Mesothelial cell of epicardium (in vitro differentiated cells): ENCODE measurements at places on chromosomes 7 and 10.

GRCh38 chr10:17472481-17473227, 18.3 kb upstream of the ST8SIA6 start:
- no peak for DNase-seq

DNA sequence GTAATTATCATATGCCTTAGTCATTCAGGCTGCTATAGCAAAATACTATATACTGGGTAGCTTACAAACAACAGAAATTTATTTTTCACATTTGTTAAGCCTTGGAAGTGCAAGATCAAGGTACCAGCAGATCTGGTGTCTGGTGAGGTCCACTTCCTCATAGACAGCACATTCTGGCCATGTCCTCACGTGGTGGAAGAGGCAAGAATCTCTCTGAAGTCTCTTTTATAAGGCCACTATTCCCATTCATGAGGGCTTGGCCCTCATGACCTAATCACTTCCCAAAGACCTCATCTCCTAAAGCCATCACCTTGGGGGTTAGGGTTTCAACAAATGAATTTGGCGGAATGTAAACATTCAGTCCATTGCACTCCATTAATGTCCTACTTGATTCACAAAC, 137.5 kb upstream of the C1GALT1 start:
- no peak for DNase-seq

- DNase-seq, result no peak
Observed at GRCh38 chr7:95066737-95067530, 159.5 kb downstream of the PPP1R9A start.

- no peak for DNase-seq
Observed at GRCh38 chr10:16765509-16766375, 51.5 kb downstream of the RSU1 start.

DNA sequence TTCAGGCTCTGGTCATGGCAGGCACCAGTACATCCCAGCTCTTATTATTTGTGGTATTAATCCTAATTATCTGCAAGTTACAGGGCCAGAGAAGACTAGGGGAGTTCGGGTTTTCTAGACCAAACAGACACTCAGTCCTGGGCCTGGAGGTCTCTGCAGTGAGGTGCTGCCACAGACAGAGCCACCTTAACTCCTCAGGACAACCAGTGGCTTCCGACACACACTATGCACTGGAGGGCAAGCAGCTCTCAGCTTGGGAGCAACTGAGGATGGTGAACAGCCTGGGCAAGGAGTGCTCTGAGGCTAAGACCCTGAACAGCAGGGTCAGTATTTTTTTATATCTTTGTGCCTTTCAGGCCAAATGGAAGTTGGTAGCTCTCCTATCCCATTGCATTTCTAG, 19.0 kb downstream of the ACTA2 start:
- DNase-seq, result no peak

DNA sequence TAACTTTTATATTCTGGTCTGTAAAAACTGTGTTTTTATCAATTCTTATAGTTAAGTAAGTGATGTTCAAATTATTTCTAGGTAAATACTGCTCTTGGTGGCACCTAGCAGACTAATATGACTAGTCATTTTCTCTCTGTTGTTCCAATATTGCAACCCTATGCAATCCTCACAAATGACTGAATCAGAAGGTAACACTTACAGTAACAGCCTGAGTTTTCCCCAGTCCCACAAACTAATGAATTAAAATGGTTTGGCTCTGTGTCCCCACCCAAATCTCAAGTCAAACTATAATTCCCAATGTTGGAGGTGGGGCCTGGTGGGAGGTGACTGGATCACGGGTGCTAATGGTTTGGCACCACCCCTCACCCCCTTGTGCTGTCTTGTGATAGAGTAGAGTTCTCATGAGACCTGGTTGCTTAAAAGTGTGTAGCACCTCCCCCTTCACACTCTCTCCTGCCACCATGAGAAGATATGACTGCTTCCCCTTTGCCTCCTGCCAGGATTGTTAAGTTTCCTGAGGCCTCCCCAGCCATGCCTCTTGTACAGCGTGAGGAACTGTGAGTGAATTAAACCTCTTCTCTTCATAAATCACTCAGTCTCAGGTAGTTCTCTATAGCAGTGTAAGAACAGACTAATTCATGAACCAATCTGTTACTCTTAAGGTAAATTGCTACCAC, 43.5 kb downstream of the MTPN start:
- no peak for DNase-seq

DNA sequence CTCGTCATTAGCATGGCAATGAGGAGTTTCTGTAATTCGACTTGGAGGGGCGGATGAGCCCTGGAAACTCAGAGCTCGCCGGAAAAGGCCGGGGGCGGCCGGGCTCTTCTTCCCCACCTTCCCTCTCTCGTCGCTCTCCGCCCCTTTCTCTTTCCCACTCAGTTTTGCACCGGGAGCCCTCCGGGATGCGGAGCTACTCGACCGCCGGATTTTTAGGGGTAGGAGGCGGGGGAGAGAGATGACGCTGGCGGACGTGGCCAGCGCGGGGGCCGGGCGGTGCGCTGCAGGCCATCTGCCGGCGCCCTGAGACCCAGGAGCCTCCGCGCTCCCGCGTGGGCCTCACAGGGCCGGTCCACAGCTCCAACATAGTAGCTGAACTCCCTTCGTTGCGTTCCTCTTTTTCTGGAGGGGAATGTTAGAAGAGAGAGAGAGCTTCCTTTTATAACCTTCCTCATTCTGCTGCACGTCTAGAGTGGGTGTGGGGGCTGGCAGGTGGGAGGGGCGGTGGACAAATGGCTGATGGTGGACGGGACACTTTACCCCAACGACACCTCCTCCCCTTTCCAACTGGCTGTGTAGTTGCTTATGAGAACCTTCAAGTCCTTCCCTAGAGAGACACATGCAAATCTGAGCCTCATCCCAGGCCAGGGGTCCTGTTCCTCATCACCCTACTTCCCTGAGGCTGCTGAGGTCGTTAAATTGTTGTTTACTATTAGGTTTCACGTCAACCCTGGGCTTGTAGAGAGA, 1.1 kb upstream of the HOXA1 start:
- DNase-seq, result no peak

GRCh38 chr7:17952387-17952786, 12.1 kb upstream of the SNX13 start:
- no peak for DNase-seq

- no peak for DNase-seq
Observed at GRCh38 chr7:132756484-132756990, 180.3 kb upstream of the PLXNA4 start.

- DNase-seq, result no peak
Observed at GRCh38 chr10:2294739-2295138, 557.4 kb upstream of the ADARB2 start.

GRCh38 chr7:91351374-91351773, 87.1 kb downstream of the FZD1 start:
- no peak for DNase-seq

DNA sequence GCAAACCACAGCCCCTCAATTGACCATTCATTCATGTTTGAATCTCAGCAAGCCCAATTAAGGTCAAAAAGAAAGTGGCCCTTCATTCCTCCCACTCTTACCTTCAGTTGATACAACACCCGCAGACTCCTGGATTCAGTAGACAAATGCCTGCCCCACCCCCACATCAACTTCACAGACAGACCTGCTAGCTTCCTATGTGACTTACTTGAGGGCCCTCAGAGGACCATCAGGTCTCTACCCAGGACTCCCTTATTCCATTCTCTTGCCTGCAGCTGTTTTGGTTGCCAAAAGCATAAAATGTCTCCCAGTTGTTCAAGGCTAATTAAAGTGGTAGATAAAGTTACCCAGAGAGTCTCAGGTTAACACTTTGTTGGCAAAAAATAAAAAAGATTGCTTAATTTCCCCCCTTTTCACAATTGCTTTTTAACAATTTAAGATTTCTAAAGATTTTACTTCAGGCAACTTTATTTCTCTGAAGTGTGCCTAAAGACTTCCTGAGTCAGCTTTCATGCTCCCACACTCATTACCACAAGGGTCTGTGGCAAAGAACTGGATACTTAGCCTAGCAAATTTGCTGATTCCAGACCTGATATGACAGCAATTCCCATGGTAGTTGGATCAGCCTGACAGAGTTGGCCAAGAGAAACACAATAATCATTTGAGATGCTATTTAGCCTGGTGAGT, 3.3 kb upstream of the MTERF1 start:
- DNase-seq, result no peak
